ENCODE measurements at places on chromosomes 11 and 22.

DNA sequence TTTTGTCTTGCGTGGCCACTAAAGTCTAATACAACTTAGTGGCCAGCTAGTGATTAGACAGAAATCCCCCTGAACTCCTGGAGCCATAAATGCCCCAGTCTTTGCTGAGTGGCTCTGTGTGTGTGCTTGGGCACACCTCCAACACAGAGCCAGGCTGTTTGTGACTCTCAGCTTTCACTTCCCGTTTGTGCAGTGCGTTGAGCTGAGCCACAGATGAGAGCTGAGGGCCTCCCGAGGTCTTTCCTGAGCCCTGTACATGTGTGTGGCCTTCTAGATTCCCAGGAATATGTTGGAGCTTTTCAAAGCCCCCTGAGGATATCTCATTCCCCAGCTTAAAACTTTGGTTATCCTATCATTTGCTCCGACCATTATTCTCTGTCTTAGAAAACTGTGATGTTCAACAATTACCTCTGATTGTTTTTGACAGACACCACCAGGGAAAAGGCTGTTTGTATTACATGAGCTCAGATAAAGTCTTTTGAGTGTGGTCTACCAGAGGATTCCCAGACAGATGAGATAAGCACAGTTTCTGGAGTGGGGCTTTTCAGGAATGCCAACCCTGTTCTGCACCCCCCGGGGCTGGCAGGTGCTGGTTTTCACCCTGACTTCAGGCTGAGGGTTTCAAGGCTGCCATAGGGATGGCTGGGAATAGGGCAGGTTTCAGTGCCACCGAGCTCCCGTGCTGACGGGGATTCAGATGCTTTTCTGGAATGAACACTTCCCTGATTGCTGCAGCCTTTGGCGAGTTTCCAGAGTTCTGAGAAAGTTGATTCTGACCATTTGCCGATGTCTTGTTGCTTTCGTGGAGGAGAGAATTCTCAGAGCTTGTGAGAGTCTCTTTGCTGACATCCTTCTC, 23.8 kb downstream of the IGHMBP2 start:
- DNase-seq = no peak

GRCh38 chr11:63858628-63859550, 20.0 kb downstream of the MARK2 start:
- DNase-seq = no peak

DNA sequence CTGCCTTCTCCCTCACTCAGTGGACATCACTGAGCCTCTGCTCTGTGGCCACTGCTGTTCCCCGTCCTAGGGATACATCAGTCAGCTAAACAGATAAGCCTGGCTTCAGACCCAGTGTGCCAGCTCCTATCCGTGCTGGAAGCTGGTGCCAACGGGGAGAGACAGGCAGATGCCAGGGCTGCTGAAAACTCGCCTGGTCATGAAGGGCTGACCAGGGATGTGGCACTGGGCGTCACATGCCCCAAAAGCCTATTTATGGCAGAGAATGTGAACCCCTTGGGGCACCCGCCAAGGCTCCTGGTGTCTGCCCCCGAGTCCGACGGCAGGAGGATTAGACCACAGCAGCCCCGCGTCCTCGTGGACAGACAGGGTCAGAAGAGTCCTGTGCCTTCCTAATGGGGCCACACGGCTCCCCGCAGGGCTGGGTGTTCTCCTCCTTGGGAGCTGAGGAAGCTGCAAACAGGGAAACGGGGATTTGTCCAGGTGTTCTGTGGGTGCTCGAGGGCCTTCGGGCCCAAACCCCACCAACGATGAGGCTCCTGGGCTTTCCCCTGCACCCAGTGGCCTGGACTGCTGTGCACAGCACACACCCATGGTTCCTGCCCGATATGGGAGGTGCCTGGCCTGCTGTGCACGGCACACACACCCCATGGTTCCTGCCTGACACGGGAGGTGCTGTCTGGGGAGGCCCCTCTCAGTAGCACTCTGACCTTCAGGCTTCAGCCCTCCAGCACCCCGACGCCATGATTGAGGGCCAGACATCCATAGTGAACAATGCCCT, 19.9 kb downstream of the ANO1 start:
- DNase-seq = no peak

DNA sequence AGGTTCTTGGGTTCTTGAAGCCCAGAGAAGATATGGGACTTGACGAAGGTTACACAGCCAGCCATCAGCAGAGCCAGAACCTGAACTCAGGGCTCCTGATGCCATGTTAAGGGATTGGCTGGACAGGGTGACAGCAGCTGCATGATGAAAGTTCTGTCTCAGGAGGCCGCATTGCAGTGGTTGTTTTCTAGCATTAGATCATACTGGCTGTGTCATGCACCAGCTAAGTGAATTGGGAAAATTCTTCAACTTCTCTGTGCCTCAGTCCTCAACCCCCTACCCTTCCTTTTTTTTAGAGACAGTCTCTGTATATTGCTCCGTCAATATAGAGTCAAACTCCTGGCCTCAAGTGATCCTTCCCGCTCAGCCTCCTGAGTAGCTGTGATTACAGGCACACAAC, 5.4 kb upstream of the LTBP3 start:
- no peak for DNase-seq

GRCh38 chr22:43955883-43956782, 891 bp downstream of the SAMM50 start:
- DNase-seq = no peak

GRCh38 chr11:9566561-9567063, 6.9 kb upstream of the WEE1 start:
- DNase-seq = no peak

- no peak for DNase-seq
Observed at GRCh38 chr11:127733552-127733951, 733.0 kb upstream of the KIRREL3 start.

GRCh38 chr11:79419120-79419519, 21.7 kb downstream of the TENM4 start:
- no peak for DNase-seq

GRCh38 chr11:116471608-116472256, 301.1 kb downstream of the BUD13 start:
- no peak for DNase-seq

- peak; percentile 42 for DNase-seq
Observed at GRCh38 chr22:40637183-40638150, 948 bp upstream of the MRTFA start.

GRCh38 chr11:36385121-36385970, 89.3 kb downstream of the PRR5L start:
- DNase-seq = no peak

GRCh38 chr11:124920356-124920755, 1.3 kb downstream of the HEPN1 start:
- no peak for DNase-seq

DNA sequence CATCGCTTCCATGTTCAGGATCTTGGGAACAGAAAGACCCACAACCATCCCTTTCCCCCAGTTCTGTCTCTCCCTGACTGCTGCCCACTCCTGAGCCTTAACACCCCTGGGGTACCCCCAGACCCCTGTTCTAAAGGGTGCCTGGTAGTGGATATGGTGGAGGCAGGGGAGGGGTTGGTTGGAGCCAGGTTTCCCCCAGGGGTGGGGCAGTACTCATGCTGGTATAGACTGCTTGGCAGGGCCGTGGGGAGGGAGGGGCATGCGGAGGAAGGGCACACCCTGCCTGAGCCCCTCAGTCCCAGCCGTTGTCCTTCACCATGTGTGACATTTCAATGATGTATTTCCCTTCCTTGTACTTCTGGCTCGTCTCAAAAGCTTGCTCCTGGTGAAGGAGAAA, 4.0 kb downstream of the YPEL4 start:
- DNase-seq = no peak

- no peak for DNase-seq
Observed at GRCh38 chr22:26887456-26887855, 230.1 kb downstream of the MIAT start.

DNA sequence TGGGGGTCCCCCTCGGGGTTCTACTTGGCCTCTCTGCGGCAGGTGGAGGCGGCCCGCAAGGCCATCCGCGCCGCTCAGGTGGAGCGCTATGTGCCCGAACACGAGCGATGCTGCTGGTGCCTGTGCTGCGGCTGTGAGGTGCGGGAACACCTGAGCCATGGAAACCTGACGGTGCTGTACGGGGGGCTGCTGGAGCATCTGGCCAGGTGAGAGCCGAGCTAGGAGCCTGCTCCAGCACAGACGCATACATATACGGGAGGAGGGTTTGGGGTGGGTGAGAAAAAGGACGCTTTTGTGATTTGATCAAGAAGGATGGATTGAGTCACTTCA, 415 bp downstream of the CENATAC start:
- no peak for DNase-seq

DNA sequence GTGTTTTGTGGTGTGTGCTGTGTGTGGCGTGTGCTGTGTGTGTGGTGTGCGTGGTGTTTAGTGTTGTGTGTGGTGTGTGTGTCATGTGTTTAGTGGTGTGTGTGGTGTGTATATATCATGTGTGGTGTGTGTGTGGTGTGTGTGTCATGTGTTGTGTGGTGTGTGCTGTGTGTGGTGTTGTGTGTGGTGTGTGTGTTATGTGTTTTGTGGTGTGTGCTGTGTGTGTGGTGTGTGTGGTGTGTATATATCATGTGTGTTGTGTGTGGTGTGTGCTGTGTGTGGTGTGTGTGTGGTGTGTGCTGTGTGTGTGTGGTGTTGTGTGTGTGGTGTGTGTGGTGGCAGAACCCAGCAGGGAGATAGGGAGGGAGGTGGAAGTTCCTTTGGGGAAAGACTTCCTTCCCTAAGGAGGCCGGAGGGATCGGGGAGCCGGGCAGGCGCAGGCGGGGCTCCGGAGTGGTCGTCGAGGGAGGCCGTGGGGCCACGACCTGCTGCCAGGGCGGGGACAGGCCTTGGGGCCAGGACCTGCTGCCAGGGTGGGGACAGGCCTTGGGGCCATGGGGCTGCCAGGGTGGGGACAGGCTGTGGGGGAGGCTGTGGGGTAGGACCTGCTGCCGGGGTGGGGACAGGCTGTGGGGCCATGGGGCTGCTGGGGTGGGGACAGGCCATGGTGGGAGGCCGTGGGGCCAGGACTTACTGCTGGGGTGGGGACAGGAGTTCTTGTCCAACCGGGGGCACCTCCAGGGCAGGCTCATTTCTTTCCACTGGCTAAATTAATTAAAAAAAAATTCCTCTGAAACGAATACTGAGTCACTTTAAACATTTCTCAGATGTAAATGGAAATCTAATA, 15.2 kb downstream of the PIM3 start:
- no peak for DNase-seq

DNA sequence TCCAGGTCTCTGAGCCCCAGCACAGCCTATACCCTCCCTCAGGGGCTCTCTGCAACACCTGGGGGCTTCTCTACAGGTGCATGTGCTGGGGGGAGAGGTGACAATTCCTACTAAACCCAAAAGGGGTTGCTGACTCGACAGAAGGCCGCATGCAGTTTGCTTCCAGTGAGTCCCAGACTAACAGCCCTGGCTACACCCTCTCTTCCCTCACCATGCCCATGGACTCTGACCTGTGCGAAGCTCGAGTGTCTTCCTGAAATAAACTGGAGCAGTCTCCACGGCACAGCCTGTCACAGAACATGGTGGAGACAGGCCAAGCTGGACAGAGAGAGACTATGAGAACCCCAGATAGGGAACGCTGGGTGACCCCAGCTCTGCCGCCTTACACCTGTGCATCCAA, 16.6 kb downstream of the PLEKHA7 start:
- DNase-seq = no peak

DNA sequence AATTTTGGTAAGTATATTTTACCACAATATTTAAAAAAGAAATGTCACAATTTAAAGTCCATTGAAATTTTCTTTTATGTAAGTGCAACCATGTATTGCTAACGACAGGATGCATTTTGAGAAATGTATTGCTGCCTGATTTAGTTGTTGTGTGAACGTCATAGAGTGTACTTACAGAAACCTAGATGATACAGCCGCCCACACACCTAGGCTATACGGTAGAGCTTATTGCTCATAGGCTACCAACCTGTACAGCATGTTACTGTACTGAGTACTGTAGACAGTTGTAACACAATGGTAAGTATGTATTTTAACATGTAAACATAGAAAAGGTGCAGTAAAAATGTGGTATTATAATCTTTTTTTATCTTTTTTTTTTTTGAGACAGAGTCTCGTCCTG, 48.1 kb downstream of the CBL start:
- no peak for DNase-seq

DNA sequence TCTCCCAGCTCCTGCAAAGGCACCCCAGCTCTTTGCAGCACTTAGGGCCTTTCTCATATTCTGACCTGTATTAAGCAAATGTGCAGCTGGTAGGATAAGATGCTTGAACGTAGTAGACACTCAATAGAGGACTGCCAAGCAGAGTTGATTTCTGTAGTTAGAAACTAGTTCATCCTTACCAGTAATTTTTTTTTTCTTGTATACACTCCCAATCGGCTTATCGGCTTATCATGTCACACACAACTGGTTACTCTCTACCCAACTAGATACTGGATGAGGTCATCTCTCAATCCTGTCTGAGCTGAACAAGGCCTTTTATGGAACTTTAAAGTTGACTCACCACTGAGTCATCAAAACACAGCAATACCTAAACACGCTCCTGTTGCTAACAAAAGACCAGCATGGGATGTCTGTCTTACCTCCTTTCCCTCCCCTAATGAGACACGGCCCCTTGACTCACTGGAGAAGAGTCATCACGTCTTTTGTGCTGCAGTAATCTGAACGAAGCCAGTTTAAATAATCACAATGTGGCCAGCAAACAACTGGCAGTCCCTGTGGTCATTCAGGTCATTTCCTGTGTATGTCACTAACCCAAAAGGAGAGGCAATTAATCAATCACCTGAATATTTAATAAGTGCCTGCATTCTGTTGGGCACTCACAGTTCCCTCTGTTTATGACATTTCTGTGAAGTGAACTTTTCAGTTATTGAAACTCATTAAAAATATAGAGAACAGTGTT, 7.5 kb upstream of the WEE1 start:
- DNase-seq = peak; percentile 70

- DNase-seq = no peak
Observed at GRCh38 chr11:126268361-126268707, 361 bp downstream of the SRPRA start.

DNA sequence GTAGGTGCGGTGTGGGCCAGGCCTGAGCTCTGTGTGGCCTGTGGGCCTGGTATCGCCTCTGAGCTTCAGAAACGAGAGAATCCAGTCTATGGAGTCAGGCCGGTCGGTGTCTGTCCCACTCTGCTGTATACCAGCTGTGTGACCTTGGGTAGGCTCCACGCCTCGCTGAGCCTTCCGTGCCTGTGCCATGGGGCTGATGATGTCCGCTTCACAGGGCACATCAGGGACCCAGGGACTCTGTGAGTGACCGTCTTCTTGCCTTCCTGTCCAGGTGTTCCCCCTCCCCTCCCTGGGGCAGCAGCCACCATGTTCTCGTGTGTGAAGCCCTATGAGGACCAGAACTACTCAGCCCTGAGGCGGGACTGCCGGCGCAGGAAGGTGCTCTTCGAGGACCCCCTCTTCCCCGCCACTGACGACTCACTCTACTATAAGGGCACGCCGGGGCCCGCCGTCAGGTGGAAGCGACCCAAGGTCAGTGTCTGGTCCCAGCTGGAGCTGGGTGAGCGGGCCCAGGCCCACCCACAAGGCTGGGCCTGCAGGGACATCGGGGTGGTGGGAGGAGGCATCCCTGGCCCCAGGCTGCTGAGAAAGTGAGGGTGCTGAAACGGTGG, 17.9 kb downstream of the CAPN5 start:
- no peak for DNase-seq

DNA sequence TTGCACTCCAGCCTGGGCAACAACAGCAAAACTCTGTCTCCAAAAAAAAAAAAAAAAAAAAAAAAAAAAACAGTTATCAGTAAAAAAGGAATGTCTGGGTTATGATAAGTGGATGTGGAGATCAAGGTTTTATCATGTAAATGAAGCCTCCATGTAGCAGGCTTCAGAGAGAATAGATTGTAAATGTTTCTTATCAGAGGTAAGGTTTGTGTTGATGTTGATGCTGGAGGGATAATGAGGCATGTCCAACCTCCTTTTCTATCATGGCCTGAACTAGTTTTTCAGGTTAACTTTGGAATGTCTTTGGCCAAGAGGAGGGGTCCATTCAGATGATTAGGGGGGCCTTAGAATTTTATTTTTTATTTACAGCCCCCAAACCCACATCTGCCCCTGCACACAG, 35.4 kb upstream of the TREH start:
- DNase-seq = no peak
